ENCODE measurements at places on chromosomes 2 and 18.
A peak's percentile ranks its signal among the peaks of the same experiment; 100 is the strongest.

DNA sequence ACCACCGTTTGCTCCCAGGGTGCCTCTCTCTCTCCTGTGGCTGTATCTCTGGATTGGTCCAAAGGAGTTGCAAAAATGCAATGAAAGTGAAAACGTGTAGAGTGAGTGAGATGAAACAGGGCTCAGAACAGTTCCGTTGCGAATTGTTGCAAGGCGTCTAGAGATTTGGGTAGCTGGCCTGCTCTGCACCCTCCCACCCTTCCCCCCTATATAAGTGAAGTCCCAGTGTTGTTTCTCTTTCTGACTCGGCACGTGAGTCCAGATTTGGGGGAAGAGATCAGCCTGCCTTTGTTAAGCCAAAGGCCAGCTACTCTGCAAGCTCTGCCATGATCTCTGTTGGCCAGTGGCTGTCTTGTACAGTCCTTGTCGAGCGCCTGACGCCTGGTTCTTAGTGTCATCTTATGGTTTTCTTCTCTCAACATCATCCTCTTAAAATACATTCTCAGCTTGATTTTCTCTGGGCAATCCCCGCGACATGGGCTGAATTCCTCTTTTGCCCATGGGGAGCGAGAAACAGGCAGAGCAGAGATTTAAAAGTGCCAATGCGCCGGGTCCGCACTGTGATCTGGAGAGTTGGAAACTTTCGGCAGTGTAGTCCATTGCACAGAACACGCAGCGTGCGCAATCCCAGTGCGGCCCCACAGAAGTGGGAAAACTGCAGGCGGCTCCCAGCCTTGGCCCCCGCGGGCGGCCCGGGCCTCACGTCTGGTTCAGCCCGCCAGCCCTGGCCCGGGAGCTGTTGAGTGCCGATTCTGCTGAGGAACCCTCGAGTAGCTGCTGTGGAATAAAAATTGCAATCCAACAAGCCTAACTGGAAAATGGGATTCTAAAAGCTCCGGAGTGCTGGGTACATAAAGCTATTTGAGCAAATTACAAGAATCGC lies 9.3 kb downstream of the MEIS1 start:
- no peak for DNase-seq

DNA sequence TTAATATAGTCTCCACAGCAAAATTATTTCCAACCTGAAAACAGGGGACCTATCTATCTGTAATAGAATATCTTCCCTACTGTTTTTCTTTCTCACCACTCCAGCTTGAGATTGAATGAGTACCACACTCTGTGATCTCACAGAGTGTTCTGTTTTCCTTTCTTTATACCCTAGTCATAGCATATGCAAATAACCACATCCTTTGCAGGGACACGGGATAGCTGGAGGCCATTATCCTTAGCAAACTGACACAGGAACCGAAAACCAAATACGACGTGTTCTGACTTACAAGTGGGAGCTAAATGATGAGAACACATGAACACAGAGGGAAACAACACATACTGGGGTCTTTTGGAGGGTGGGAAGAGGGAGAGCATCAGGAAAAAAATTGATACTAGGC lies 224.7 kb downstream of the SLC8A1 start:
- DNase-seq: no peak

GRCh38 chr2:7572450-7572849 lies 655.2 kb downstream of the RNF144A start:
- DNase-seq: no peak

- no peak for DNase-seq
Observed at GRCh38 chr2:189481071-189481470, 39.8 kb downstream of the WDR75 start.

DNA sequence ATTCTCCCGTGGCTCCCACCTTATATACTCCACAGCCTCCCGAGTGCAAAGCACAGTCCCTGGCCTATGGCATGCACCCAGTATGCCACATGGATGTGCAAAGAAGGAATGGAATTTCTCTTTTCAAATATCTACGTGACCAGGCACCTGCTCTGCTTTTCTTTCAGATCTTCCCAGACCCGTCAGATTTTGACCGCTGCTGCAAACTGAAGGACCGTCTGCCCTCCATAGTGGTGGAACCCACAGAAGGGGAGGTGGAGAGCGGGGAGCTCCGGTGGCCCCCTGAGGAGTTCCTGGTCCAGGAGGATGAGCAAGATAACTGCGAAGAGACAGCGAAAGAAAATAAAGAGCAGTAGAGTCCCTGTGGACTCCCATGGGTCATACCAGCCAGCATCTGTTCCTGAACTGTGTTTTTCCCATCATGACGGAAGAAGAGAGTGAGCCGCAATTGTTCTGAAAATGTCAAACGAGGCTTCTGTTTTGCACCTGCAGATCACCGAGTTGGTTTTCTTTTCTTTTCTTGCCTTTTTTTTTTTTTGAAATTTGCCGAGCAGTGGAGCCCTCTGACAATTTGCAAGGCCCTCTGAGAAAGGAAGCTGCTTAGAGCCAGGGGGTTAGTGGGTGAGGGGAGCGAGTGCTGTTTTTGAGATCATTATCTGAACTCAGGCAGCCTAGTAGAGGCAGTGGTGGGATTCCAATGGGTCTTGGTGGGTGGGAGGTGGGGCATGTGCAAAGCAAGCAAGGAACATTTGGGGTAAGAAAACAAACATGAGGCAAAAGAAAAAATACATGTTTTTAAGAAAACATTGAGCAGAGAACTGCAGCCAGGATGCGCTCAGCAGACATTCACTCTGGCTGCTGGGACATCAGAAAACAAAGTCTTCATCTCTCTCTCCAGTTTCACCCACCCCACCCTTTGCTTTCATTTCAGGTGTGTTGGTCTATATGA lies 26.2 kb downstream of the LBH start:
- no peak for DNase-seq

GRCh38 chr2:40487602-40488001 lies 35.7 kb upstream of the SLC8A1 start:
- no peak for DNase-seq

DNA sequence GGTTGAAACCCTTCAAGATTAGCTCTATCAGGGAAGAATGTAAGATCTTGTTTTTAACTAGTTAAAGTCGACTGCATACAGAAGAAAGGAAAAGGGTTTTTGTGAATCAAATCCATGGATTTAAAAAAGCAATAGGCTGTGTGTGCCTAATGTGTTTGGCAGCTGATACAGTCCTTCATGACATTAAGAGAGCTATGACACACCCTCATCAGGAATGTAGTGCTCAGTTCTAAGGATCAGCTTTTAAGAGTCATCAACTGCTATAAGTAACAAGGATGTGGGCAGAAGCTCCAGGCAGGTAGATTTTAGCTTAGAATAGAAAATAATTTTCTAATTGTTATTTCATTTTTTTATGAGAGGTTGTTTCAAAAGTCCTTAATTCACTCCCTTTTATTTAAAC lies 52.9 kb downstream of the PPP1R1C start:
- peak; percentile 58 for DNase-seq

- no peak for DNase-seq
Observed at GRCh38 chr2:83112858-83113257, 1346.2 kb downstream of the SUCLG1 start.

- no peak for DNase-seq
Observed at GRCh38 chr2:146850746-146851145, 994.1 kb upstream of the ACVR2A start.

DNA sequence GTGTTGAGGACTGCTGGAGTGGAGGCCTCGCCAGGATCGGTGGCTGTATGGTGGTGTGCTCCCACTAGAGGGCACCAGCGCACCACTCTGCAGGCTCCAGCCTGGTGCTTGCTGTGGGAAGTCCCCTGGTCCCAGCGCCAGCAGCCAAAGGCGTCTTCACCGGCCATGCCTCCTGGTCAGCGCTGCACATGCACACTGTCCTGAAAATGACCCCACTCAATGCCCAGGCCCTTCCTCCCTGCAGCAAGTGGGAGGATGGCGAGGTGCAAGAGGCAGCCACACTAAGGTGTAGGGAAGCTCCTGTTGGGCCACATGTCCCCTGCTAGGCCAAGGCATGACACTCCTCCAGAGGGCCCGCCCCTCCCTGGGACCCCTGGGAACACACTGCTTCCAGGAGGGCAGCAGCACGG lies 136.5 kb downstream of the CTIF start:
- DNase-seq: peak; percentile 73

DNA sequence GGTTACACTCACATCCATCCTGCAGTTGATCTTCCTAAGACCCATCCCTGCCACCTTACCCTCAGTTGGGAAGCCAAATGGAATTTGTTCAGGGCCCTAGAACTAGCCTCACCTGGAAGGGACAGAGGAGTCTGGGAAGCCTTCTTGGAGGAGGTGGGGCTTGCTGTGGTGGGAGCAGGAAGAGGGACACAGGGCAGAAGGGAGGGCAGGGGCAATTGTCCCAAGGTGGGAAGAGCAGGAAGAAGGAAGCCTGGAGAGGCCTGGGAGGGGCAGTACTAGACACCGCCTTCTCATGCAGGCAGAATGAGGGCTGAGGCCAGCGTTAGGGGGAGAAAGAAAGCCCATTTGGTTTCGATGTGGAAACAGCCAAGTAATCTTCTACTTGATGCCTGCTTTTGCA lies 34.1 kb upstream of the ASPRV1 start:
- no peak for DNase-seq

- no peak for DNase-seq
Observed at GRCh38 chr2:113027691-113028090, 22.4 kb downstream of the IL36A start.

DNA sequence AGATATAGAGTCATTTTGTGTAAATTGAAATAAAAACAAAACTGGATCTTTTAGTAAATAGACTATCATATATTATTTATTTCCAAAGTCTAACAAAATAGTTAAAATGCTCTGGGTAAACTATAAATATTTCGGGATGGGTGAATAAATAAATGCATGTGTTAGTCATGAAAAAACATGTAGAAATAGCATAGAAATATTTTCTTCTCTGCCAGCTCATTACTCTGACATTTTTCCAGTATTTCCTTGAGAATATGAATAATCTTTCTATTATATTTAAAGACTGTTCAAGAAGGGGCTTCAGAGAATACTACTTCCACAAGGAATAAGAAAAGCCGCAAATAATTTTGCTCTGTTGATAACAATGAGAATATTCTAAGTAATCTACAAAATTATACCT lies 880.4 kb downstream of the TRIB2 start:
- DNase-seq: no peak

- no peak for DNase-seq
Observed at GRCh38 chr2:14866736-14867352, 234.3 kb downstream of the LRATD1 start.

GRCh38 chr18:41613003-41613609 lies 341.9 kb upstream of the PIK3C3 start:
- DNase-seq: no peak

GRCh38 chr2:72780477-72780876 lies 45.4 kb downstream of the EXOC6B start:
- DNase-seq: no peak

GRCh38 chr2:134325696-134326095 lies 71.8 kb downstream of the MGAT5 start:
- no peak for DNase-seq

DNA sequence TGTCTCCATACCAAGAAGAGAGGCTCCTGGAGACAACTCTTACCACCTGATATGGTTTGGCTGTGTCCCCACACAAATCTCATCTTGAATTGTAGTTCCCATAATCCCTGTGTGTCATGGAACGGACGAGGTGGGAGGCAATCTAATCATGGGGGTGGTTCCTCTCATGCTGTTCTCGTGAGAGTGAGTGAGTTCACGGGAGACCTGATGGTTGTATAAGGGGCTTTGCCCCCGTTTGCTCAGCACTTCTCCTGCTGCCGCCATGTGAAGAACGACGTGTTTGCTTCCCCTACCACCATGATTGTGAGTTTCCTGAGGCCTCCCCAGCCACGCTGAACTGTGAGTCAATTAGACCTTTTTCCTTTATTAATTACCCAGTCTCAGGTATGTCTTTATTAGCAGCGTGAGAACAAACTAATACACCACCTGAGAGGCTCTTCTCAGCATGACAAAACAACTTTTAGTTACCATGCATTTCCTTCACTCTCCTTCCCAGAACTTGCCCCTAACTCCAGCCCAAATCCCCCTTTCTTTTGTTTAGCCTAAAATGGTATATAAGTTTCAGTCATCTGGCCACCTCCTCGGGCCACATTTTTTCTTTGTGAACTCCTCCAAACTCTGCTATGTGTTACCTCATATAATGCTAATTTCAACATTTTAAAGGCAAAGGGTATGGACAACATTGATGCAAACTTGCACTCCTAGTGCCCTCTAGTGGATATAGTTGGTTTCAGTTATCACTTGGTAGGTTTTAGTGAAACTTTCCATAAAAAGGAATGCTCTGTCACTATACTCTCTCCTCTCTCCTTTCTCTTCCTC lies 58.6 kb upstream of the SLC25A52 start:
- DNase-seq: peak; percentile 8

- no peak for DNase-seq
Observed at GRCh38 chr2:31031132-31031706, 107.0 kb downstream of the GALNT14 start.

GRCh38 chr2:217593732-217594131 lies 409.1 kb downstream of the TNS1 start:
- no peak for DNase-seq

DNA sequence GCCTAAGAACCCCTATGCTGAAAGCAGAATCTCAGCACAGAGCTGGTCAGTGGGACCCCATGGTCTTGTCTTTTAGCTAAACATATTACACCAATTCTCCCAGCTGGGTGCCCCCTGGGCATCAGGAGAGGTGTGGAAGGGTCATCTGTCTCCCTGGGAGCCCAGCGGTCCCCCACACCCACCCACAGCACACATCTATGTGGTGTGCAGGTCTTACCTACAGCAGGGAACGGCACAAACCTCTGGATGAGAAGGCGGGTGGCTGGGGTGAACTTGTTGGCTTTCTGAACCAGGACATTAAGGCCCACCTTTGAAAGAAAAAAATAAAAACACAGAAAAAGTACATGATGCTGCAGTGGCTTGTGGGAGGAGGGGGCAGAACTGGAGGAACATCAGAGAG lies 70.7 kb downstream of the EMX1 start:
- DNase-seq: no peak

GRCh38 chr2:132697556-132698205 lies 27.7 kb upstream of the LYPD1 start:
- DNase-seq: no peak

DNA sequence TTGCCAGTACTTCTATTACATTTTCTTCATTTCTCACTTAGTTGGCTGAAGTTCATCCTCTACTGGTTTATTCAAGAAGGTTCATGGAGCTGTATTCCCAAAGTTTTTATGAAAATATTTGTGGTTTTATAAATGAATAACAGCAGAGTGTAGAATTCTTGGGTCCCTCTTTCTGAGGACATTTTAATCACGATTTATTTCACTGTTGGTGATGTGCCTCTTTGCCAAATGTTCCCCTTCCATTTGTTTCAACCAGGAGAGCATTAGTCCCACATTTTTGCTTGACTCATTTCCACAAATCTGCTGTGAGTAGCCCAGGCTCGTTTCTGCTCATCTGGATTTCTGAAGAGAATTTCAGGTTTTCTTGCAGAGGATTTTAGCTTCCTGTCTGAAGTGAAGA lies 20.8 kb downstream of the COPS7B start:
- DNase-seq: no peak

DNA sequence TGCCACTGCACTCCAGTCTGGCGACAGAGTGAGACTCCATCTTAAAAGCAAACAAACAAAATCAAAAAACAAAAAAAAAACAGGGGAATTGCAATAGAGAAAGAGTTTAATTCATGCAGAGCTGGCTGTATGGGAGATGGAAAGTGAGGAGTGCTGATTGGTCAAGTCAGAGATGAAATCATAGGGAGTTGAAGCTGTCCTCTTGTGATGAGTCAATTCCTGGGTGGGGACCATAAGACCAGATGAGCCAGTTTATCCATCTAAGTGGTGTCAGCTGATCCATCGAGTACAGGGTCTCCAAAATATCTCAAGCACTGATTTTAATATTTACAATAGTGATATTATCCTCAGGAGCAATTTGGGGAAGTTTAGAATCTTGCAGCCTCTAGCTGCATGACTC lies 45.3 kb downstream of the FRZB start:
- no peak for DNase-seq
